Right renal pelvis (tissue), 4 donors: ENCODE measurements at places on chromosomes 4 and X.

GRCh38 chr4:145097331-145097820, 620 bp downstream of the ANAPC10 start:
- DNase-seq, result peak; percentile 1

DNA sequence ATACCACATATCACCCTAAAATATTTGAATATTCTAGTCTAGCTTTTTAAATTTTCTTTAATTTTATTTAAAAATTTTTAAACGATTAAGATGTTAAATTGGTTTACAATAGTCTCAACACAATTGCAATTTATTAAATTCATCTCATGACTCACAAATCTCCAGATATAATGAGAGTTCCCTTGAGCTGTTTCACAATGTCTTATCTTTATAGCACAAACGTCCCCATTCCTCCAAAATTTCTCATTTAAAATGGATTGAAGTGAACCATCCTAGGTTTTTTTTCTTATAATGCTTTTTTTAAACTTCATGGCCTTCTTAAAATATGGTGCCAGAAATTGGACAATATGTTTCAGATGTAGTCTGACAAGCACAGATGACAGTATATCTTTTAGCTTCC, 204.4 kb downstream of the GABRB1 start:
- no peak for DNase-seq

- DNase-seq, result no peak
These were observed 108.8 kb upstream of the MYOZ2 start for GRCh38 chr4:119026662-119027444.

DNA sequence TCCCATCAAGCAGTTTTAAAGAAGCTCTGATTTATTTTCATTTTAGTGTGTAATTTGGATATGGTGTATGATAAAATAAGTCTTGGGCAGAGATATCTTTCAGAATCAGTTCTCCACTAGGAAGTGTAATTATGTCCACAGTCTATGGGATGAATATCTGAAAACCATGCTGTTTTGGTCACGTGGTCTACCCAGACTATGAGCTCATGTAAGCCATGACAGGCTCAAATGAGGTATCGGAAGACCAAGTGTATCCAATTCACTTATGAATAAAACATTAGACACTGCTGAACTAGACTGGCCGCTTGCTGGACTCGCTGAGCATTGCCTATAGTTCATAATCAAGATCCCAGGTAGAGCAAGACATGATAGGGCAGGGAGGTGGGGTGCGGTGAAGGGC, 50.5 kb downstream of the SOD3 start:
- no peak for DNase-seq

GRCh38 chrX:146863566-146863965, 49.0 kb upstream of the CXorf51A start:
- DNase-seq, result no peak

- DNase-seq, result no peak
These were observed 88.9 kb downstream of the NHSL2 start for GRCh38 chrX:71999535-71999934.

GRCh38 chr4:77089866-77090265, 14.1 kb upstream of the CCNI start:
- DNase-seq, result no peak

- no peak for DNase-seq
These were observed 76.2 kb downstream of the GSTCD start for GRCh38 chr4:105784761-105785160.

GRCh38 chr4:185933078-185933581, 121.1 kb upstream of the SORBS2 start:
- DNase-seq, result no peak

DNA sequence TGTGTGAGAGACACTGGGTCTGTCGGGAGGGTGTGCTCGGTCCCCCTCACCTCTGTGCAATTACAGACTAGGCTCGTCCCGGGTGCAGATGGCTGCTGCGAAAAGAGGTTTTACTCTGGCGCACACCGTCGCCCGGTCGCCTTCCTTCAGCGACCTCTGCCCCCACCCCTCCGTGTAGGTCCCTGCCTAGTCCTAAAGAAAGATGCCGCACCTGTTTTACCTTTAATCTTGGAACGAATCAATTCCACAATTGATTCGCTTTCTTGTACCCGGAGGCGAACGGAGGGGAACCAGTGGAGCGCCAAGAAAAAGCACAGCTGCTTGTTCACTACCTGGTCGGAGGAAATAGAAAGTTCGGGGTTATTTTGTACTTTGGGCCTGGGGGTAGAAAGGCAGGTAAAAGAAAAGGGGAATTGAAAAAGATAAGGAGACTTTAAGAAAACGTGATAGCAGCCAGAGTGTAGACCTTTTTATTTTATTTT, 1.2 kb downstream of the NPNT start:
- DNase-seq, result no peak

DNA sequence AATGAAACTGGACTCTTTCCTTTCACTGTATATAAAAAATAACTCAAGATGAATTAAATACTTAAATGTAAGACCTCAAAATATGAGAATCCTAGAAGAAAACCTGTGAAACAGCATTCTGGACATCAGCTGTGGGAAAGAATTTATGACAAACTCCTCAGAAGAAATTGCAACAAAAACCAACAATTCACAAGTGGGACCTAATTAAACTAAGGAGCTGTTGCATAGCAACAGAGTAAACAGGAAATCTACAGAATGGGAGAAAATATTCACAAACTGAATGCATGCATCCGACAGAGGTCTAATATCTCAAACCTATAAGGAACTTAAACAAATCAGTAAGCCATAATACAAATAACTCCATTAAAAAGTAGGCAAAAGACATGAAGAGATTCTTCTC, 851.7 kb upstream of the PCDH10 start:
- DNase-seq, result no peak

GRCh38 chr4:88041626-88042025, 34.2 kb downstream of the PKD2 start:
- no peak for DNase-seq

GRCh38 chr4:83644677-83645659, 109.1 kb downstream of the GPAT3 start:
- DNase-seq, result peak; percentile 45

DNA sequence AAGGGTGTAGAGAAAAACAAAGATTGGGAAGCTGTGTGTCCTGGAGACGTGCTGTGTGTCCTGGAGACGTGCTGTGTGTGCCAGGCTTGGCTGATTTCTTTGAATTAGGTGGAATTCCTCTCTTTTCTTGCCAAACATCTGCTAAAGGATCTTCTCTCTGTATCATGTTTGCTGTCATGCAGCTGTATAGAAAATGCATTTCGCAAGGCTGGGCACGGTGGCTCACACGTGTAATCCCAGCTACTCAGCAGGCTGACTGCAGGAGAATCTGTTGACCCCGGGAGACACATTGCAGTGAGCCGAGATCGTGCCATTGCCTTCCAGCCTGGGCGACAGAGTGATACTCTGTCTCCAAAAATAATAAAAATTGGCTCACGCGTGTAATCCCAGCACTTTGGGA, 187.0 kb downstream of the CRLF2 start:
- DNase-seq, result no peak

- no peak for DNase-seq
These were observed 27.2 kb downstream of the DCK start for GRCh38 chr4:71020611-71021010.

GRCh38 chrX:149495573-149496071, 9.5 kb downstream of the IDS start:
- no peak for DNase-seq

DNA sequence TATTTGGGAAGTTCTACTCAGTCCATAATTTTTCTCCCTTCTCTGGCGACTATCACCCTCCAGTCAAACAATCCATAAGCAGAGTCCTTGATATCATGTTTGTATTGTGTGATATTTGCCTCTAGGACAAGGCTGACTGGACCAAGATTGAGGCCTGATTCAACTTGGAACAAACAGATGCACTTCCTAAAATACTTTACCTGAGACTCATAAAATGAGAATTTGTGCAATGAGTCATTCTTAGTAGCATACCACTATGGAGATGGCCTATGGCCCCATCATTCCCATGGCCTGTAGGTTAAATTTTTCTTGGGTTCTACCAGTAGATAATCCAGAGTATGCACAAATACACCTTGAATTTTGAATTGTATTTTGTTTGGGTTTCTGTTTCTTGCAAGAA, 74.2 kb upstream of the DMD start:
- no peak for DNase-seq

DNA sequence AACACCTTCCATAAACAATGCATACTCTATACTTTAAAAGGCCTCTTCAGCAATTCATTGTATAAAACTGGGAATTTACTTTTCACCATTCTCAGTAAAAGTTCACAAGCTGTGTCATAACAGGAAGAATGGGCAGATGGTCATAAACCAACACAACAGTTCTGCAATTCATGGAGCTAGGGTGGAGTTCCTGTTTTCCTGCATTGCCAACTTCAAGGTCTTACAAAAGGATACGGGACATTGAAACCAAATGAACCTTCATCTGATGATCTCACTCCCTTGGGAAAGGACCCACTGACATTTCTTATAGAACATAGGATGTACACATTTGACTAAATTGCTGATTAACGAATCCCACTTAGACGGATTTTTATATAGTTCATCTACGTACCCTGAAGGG, 4.1 kb downstream of the KDR start:
- DNase-seq, result no peak

DNA sequence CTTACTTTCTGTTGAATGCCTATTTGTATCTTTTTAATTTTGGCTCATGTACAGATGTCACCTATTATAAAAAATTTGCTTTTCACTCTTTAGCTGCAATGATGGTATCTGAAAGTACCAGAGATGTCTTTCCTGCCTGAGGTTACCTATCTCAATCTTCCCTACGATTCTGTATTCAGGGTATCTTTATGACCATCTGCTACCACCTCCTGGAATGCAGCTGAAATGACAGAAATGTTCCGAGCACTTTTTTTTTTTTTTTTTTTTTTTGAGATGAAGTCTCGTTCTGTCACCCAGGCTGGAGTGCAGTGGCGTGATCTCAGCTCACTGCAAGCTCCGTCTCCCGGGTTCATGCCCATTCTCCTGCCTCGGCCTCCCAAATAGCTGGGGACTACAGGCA, 136.4 kb downstream of the REPS2 start:
- DNase-seq, result no peak

- DNase-seq, result no peak
These were observed 16.2 kb downstream of the SH3RF1 start for GRCh38 chr4:169254546-169254983.

- no peak for DNase-seq
These were observed 541 bp downstream of the AIMP1 start for GRCh38 chr4:106316773-106317409.

DNA sequence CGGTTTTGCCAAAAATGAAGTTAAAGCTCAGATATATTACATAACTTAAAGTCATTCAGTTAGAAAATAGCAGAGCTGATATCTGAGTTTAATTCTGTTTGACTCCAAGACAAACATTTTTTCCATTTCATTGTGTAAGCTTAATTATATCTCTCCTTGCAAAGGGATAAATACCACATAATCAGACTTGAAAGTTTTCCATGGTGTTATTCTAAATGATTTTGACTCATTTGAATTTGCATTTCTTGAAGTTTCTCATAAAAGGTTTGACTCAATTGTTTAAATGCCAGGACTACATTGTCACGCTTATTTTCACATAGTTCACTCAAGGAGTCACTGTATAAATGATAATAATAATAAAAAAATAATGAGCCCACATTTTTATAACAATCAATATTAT, 39.4 kb upstream of the DDX60 start:
- DNase-seq, result no peak

GRCh38 chr4:39505581-39505980, 21.7 kb downstream of the UGDH start:
- DNase-seq, result no peak

DNA sequence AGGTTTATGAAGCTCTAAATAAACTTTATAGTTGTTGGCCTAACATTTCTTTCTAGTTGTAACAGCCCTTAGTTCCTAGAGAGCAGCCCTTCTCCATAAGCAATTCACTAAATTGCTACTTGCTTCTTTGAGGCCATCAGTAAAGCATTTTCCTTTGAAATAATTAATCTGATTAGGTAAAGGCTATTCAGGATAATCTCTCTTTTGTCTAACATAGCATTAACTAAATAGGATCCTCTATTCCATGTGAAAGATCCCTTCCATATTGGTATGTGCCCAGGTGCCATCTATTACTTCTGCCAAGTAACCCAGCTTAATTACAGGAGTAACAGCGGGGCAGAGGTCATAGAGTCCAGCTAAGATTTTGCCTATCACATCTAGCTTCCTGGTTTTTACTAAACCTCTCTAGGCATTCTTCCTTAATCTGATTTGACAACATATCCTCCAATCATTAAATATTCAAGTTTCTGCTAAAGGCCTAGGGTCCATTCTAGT, 1408.0 kb downstream of the PCDH18 start:
- no peak for DNase-seq

- no peak for DNase-seq
These were observed 56.5 kb downstream of the SNX25 start for GRCh38 chr4:185265942-185266341.

- peak; percentile 41 for DNase-seq
These were observed 147.2 kb upstream of the DKK2 start for GRCh38 chr4:107183155-107183774.

GRCh38 chrX:3697701-3698279, 15.7 kb downstream of the PRKX start:
- no peak for DNase-seq

GRCh38 chr4:182916483-182917181, 554 bp downstream of the DCTD start:
- no peak for DNase-seq

DNA sequence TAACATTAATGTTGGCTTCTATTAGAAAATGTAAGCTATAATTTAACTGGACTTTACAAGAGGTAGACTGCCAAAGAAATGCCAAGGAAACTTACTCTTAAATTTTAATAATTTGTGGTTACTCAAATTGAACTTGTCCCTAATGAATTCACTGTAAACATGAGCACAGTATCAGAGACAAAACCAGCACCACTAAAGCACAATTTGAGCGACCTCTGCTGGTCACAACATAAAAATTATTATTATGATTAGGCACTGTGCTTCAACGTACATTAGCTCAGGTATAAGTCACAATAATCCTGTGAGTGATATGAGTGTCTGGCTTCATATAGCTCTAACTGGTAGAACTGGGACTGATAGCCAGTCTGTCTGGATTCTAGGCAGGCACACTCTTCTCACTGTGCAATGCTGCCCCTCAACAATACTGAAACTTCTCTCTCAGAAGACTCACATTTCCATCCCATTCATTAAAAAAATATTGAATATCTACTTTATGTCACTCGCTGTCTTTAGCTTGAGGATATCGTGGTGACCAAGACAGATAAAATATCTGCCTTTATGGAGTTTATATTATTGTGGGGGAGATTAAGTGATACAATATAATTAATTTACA, 8.0 kb downstream of the NUDT6 start:
- no peak for DNase-seq

DNA sequence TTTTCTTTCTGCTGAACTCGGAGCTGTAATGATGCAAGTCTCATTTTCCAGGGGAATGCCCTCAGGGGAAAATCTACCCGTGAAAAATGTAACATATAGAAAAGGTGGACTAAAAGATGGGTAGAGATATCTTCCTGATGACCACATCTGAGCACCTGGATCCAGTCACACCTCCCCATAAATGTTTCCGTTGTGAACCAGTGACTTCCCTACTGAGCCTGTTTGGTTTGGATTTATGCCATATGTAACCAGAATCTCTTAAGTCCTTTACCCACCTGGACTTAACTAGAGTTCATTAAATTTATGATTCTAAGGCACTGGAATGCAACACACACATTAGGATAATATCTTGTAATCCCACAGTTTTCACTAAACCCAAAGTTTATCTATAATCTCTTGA, 171.1 kb downstream of the ZNF330 start:
- no peak for DNase-seq

- no peak for DNase-seq
These were observed 3.6 kb upstream of the AMOT start for GRCh38 chrX:112844250-112844649.
